CD4-positive, alpha-beta T cell treated with Interferon alpha-2 for 1 hour (primary cell): ENCODE measurements at places on chromosomes 3 and 15.
A peak's percentile ranks its signal among the peaks of the same experiment; 100 is the strongest.

GRCh38 chr3:178560759-178561158 lies 24.5 kb downstream of the KCNMB2 start:
- DNase-seq: no peak

- DNase-seq: no peak
Measured at GRCh38 chr3:123525433-123525832, 59.4 kb downstream of the HACD2 start.

DNA sequence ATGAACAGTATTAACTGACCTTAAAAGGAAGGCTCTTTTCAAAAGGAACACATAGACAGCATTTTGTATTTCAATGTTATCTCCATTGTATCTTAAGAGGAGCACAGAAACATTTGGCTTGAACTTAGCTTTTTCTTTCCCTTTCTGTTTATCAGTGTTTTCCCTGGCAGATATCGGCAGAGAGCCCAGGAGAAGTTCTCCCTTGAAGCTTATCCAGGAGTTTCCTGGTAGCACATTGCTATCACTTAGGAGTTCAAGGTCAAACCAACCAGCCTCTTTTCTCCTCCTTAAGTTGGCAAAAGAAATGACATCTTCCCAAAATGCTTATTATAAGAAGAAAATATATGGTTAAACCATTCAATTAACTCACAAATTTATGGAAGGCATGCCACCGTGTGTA lies 344.6 kb upstream of the UBE2E2 start:
- DNase-seq: no peak

DNA sequence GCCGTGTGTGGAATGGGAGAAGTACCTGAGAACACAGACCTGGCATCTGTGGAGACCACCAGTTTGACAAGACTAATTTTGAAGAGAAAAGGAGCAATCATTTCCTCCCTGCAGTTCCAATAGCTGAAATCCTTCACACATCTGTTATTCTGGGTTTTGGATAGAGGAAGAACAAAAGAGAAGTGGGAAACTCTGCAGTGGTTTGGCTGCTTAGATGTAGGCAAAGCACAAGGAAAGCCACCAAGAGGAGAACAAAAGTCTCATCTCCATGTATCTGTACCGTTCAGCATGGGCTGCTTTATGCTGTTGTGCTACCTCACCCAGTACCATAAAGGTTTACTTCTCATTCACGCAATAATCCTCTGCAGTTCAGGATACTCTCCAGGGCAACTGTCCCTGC lies 153.1 kb upstream of the COL8A1 start:
- no peak for DNase-seq

GRCh38 chr3:90253131-90253530 lies 1145.7 kb downstream of the EPHA3 start:
- DNase-seq: no peak

- no peak for DNase-seq
Measured at GRCh38 chr3:127049393-127049792, 66.5 kb downstream of the PLXNA1 start.

DNA sequence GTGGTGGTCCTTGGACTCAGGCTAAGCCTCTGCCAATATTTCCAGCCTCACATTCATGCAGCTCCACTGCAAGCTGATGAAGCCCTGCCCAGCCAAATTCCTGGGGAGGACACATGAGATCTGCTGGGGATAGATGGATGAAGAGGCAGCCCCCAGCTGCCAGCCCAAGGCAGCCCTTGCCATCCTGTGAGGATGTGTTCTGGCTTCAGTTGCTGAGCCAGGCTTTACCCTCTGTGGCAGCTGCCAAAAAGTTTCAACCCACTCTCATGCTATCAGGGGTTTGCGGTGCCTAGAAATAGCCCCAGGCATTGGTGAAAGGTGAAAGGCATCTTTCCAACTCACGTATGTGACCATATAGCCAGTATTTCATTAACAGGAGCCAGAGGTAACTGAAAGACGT lies 37.6 kb downstream of the C2CD4A start:
- DNase-seq: no peak

DNA sequence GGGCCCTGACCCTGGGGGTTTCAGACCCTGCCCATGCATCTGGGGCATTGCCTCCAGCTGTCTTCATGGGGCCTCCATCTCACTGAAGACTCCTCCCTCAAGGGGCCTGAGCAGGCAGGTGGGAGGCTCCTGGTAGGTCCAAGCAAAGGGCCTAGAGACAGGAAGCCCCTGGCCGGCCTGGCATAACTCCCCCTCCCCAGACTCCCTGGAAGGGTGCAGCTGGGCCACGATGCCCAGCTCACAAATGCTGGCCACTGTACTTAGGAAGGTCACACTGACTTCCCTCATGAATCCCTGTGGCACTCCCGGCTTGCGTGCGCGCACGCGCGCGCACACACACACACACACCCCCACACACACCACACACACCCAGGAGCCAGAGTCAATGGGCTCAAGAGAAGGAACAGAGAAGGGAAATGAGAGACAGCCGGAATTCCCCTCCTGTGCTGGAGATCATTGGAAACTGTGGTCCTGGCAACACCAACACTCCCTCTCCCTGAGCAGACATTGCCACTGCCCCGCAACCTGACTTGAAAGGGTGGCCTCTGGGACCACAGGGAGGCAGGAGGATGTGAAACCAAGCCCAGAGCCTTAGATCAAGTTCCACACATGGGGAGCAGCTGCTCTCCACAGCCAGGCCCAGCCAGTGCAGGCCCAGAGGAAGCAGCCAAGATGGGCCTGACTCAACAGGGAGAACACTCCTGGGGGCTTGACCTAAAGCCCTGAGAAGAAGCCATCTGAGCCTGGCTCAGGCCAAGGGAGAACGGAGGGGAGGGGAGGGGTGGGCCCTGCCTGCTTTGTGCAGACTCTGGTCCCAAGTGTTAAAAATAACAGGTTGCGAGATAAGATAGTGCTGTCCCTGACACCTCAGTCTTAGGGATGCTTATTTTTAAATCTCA lies 69.7 kb downstream of the SCN5A start:
- peak; percentile 5 for DNase-seq

DNA sequence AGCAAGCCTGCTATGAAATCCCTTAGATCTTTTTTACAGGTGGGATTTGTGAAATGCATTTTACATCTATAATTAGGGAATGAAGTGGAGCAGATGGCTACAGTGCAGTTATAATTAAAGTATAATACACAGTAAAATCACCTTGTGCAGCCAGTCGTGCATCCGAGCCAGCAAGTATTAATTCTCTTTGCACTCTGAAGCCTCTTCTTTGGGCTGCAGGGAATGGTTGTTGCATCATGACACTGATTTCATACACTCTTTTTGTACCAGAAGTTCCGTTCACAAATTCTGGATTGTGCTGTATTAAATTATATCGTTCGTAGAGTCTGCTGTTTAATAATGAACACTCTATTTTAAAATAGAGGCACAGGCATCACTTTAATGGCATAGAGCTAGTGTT lies 28.7 kb upstream of the TP63 start:
- DNase-seq: no peak

DNA sequence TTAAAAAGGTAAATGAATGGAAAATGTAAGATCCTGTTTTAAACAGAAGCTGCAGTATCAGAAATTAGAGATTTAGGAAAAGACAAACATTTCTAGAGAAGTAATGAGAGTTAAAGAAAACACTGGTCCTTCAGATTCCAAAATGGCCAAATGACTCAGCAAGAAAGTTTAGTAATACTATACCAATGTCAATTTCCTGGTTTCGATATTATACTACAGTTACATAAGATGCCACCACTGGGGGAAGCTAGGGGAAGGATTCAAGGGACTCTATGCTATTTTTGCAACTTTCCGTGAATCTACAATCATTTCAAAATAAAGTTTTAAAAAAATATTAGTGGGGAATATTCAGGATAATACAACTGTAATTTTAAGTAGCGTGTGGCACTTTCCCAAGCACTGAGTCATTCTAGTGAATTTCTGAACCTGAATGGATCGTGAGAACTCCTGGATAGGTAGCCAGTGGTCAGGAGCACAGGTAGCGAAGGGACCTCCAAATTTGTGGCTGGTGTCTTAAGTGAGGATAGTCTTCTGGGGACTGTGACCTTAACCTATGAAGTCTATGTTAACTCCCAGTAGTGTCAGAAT lies 37.6 kb downstream of the TMCC1 start:
- DNase-seq: no peak

DNA sequence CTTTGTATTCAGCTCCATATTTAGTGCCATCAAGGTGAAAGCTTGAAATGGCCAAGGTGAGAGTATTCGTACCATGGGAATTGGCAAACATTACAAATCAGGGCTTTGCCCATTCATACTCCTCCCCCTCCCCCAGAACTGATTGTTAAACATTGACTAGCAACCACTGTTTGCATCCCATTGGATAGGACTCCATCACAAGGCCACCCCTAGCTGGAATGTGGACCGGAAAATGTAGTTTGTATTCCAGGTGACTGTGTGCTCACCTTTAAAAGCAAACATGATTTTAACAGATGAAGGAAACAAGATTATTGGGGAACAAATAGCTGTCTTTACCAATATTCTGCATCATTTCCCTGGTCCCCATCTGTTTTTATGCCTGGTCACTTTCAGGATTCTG lies 14.1 kb downstream of the ST3GAL6 start:
- DNase-seq: no peak

GRCh38 chr15:62809115-62809967 lies 233.2 kb upstream of the TPM1 start:
- no peak for DNase-seq

DNA sequence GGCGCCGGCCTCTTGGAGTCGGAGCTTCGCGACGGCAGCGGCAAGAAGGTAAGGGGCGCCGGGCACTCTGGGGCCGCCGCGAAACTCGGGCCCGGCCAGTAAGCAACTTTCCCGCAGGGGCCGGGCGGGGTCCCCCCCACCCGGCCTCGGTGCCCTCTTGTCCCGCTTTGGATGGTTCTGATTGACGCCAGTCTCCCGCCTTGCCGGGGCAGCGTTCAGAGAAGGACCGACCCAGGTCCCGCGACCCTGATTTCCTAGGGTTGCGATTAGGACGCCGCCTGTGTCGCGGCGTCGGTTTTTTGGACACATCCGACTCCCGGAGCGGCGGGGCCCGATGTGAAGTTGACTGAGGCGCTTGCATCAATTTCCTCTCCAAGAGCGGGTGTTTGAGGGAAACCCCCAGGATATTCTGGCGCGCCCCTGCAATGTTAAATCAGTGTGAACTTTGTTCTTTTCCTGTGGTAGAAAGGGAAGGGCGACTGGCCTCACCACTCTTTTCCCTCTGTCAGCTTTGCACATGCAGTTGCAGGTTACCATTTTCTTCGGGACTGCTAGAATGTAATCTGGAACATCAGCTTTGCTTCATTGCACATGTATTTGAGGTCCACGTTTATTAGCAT lies 755 bp downstream of the PDE8A start:
- peak; percentile 52 for DNase-seq
